ENCODE measurements at places on chromosomes 5 and 9.

DNA sequence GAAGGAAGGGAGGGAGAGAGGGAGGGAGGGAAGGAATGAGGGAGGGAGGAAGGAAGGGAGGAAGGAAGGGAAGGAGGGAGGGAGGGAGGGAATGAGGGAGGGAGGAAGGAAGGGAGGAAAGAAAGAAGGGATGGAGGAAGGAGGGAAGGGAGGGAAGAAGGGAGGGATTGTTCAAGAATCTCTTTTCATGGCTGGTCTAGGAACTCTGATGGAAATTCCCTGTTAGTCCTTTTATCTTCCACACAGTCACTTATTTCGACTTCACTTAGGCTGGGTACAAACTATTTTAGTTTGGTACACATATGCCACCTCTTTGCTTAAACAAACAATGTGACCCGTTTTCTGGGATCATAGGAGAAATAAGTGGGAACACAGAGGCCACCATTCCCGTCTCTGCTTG, 435.6 kb upstream of the WWC1 start:
- DNase-seq = no peak

DNA sequence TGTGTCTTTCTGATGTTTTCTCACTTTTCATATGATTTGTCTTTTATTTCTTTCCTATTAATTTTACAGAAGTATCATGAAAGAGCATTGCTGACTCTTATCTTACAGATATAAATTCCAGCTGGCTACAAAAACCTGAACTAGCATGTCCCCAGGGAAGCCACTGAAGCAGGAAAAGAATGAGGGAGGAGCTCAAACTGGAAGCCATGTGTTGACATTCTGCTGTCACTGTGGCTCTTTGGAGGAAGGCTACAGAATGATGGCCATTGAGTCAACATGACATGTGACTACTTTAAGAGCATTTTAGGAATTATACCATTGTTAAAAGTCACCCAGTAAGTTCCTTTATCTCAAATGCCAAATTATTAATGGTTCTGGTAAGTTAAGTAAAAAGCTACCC, 638.3 kb upstream of the DMAC1 start:
- DNase-seq = no peak

DNA sequence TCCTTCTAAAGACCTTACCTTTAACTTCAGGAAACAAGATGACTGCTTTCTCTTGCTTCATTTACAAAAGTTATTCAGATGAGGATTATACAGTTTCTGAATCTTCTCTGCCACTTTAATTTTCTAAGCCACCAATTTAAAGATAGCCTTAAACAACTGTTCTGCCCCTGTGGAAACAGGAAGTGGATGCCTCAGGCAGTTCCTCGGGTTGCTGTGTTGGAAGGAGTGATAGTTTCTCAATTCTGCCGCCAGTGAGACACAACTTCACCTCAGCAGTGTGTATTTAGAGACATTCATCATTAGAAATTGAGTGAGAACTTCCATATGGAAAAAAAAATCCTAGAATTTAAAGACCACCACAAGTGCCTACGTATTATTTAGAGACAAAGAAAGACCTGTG, 475.1 kb upstream of the WWC1 start:
- DNase-seq = no peak

- DNase-seq = no peak
Measured at GRCh38 chr9:27145143-27145542, 36.1 kb downstream of the TEK start.

- DNase-seq = no peak
Measured at GRCh38 chr5:16592255-16592654, 24.5 kb downstream of the RETREG1 start.

DNA sequence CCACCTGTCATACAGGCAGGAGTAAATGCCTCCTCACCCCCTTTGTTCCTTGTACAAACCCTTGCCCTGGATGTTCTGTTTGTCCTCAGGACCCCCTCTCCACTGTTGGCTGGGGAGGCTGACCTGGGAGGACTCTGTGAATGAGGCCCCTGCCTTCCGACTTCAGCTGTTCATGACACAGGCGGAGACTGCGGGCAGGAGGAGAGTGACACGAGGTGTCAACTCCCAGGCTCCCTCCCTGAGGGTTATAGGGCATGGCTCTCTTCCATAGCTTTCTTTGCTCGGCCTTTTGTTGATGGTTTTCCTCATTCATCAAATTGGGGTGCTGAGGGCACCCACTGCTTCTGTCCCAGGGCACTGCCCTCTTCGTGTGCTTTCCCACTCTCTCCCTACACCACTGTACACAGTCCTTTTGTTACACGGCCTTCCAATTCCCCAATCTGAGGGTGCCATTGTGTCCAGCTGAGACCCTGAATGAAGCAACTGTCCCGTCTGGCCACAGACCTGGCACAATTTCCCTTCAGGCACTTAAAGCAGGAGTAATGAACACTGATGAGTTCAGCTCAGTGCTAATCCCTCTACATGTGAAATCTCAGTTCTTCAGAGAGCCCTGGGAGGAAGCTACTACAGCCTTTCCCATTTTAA, 33.8 kb downstream of the KCNIP1 start:
- DNase-seq = no peak

GRCh38 chr9:101098392-101098791, 69.9 kb downstream of the PLPPR1 start:
- DNase-seq = no peak

DNA sequence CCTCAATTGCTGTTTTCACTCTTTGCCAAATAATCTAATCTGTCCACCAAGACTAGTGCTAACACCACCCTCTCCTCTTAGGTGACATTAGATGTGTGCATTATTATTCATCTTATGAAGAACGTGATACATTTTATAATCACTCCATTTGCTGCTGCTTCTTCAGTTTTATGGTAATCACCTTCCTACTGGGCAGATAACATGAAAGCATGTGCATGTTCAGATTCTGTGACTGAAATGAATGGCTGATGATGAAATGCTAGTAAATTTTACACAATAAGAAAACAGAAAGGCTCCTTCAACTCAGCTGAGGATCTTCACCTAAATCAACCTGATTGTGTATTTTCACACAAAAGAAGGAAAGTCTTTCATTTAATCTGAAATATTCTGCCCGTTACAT, 577.6 kb downstream of the CSNK1G3 start:
- no peak for DNase-seq

DNA sequence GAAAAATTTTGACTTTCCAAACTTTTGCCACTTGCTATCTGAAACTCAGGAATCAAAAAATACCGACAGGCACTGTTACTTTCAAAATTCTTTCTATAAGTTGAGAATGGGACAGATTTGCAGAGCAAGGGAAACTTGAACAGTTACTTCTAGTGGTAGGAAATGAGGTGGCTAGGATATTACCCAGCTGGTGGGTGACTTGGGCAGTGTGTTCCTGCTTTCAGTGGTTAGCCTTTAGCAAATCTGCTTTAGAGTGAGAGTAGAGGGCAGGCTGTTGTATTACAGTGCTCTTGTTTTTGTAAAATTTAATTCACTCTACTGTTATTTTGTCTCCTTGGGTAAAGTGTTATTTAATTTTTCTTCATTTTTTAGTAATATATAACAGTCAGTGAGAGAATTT, 40.2 kb upstream of the ROPN1L start:
- no peak for DNase-seq

DNA sequence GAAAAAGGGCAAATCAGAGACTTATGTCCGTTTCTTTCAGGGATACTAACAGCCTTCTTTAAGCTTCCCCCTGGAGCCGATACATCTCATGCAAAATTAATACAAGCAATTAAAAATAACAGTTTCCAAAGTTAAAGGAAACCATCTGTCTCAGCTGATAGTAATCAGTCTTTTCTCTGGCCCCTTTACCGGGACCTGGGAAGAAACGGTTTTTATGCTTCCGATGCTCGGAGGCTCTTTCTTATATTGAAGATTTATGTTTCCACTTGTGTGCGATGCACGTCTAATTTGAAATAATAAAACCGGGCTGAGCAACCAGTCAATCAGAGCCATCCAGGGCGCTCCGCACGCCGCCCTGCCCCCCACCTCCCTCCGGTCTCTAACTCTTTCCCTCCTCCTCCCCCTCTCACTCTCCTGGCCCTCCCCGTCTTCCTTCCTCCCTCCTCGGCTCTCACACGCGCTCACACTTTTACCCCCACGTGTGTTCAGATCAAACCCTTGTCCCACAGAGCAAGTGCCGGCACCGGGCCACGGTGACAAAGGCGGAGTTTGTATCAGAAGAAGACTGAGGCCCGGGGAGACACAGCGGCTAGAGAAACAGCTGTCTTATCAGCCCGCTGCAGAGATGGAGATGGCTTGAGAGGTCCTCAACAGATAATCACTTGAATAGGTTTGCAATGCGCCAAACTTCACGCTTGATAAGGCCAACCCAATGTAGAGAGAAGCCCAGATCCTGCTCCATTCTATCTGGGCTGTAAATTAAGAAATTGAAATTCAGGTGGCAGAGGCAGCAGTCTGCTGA, 5.1 kb upstream of the ELAVL2 start:
- no peak for DNase-seq

DNA sequence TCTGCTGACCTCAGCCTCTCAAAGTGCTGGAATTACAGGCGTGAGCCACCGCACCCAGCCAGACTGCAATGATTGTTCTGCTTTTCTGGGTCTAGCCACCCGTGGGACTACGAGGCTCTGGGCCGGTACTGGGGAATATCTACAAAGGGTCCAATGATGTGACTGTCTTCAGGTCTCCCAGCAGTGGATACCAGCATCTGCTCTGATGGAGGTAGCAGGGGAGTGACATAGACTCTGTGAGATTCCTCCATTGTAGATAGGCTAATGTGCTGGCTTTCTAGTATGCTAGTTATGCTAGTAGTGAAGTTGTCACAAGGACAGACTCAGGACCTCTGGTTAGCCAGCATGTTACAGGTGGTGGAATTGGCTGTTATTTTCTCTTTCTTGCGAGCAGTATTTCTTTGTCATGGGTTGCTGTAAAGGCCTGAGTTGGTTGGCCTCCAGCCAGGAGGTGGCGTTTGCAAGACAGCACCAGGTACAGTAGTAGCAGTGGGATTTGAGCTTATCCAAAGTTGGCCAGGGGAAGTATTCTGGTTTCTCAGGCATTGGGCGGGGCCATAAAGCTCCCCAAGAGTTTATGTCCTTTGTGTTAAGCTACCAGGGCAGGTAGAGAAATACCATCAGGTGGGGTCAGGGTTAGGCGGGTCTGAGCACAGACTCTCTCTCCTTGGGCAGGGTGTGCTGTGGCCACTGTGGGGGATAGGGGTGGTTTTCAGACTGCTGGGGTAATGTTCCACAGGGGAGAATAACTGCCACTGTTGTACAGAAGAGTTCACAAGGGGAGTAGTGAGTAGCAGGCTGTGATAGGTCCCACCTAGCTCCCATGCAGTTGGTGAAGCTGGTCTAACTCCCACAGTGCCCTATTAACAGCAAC, 105.2 kb downstream of the SGCD start:
- no peak for DNase-seq

GRCh38 chr9:112174965-112175795, at the start of gene SUSD1:
TSS of gene SUSD1 (minus strand) at chr9:112175297. CDS start at chr9:112175235, 62 bp downstream.
- peak; percentile 46 for DNase-seq

DNA sequence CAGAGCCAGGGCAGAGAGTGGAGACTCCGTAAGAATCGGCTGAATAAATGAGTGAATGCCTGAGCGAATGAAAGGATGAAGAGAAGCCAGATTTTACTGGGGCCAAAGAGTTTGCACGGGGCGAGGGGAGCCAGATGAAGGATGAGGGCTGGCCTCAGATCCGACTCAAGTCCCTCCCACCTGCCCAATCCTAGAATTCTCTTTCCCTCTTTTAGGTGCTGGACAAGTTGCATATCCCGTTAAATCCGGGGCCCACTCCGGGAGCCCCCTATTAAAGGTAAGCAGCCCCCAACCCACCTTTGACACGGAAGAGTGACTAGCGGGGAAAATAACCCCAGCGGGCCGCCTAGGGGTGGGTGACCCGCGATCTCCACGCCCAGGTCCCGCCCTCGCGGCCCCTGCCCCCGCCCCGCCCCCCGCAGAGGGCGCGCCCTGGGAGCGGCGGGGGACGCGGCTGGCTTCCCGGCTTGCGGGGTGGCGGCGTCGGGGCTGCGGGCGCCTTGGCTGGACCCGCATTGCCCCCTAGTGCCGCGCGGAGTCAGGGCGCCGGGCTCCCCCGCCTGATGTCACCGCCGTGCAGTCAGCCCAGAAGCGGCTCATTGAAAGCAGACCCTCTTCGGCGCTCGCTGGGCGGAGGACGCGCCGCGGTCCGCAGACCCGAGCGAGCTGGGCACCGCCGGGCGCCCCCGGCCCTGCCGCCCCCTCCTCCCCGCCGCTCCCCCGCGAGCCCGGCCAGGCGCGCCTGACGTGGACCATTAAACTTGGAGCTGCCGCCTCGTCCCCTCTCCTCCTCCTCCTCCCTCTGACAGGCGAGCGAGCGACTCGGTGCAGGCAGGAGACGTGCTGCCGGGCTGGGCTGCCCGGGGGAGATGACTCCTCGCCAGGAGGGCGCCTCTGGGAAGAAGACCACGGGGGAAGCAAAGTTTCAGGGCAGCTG, at the start of gene ADRA1B:
Gene ADRA1B, plus strand, starts transcription at position 579 of the 937 bp plus-strand sequence. CDS start 424 bp downstream, outside the sequence.
- peak; percentile 71 for DNase-seq

DNA sequence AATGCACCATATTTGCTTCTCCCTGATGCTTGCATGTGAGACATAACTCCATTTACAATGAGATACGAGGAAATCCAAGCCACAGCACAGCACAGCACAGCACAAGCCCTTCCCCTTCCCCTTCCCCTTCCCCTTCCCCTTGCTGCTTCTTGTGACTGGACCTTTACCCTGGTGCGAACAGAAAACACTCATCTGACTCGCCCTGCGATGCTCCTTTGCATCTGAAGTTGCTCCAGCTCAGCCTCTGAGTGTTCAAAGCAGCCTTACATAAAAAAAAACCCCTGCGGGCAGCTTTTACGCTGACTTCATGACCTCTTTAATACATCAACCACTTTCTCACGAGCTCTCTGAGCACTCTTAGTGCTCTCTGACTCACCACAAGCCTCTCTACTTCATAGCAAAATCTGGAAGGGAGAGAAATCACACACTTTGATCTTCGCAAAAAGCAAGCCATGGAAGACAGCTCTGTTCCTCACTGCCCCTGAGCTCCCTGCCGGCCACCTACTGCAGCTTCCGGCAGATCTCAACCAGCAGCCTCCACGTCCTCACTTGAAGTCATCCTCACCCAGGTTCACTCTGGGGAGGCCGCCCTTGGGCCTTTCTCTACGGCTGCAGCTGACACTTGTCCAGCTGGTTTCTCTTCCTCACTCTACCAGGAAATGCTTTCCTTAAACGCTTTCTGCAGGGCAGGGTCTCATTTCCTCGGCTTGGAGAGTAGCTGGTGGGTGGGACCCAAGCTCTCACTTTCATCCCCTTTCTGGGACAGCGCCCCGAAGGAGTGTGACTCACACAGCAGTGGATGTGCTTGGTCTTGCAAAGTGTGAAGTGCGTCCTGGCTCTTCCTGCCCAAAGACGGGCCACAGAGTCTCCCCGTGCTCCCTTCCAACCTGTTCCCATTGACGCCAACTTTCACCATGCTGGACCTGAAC, 5.3 kb downstream of the SLC34A1 start:
- peak; percentile 62 for DNase-seq

- DNase-seq = peak; percentile 51
Measured at GRCh38 chr9:109880276-109881169, 100.5 kb downstream of the PALM2AKAP2 start.

- no peak for DNase-seq
Measured at GRCh38 chr9:133167769-133168168, 4.1 kb upstream of the GBGT1 start.

GRCh38 chr5:150328515-150328914, 25.8 kb upstream of the ARSI start:
- DNase-seq = no peak

- no peak for DNase-seq
Measured at GRCh38 chr5:115898656-115899055, 56.9 kb downstream of the AP3S1 start.

- no peak for DNase-seq
Measured at GRCh38 chr9:20139763-20140290, 351.0 kb upstream of the SLC24A2 start.
